ENCODE measurements at places on chromosomes 12 and 14.
A peak's percentile ranks its signal among the peaks of the same experiment; 100 is the strongest.

- no peak for DNase-seq
These were observed 39.9 kb upstream of the PTPRR start for GRCh38 chr12:70960484-70960883.

GRCh38 chr14:54975856-54976255 is 51.0 kb downstream of the WDHD1 start:
- peak; percentile 23 for DNase-seq

GRCh38 chr14:23302290-23303225 is at the start of gene PPP1R3E:
Gene PPP1R3E (minus strand): TSS chr14:23302859. CDS start chr14:23302576, 283 bp downstream.
- DNase-seq, result peak; percentile 47

DNA sequence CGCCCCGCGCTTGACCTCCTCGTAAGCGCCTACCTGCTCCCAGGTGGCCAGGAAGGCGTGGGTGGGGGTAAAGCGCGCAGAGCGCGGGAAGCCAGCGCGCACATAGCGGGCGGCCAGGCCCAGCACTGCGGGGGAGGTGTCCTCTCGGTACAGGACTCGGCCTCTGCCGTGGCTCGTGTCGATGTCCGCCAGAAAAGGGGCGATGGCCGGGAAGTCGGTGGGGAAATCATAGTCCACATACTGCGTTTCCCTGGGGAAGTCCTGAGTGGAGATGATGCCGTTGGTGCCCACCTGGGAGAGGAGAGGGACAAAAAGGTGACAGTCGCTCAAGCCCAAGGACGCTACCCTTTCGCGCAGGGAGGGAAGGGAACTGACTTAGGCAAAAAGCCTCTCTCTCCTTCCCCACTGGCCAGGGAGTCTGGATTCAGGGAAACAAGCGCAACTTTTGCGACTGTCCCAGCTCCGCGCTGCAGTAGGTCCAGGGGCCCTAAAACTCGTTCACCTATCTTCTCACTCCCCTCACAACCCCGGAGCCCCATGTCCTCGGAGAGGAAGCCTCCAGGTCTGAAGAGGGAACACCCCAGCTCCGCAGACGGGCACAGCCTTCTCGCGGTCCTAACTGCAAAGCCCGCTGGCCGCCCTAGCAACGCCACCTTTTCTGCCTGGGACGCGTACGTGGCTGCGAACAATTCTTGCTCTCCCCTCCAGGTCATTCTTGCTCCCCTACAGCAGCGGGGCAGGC is 815 bp downstream of the NID2 start:
- peak; percentile 50 for DNase-seq

- DNase-seq, result no peak
These were observed 115.3 kb downstream of the PDE6H start for GRCh38 chr12:15088105-15088504.

GRCh38 chr14:68809524-68809923 is 16.7 kb upstream of the ZFP36L1 start:
- no peak for DNase-seq

DNA sequence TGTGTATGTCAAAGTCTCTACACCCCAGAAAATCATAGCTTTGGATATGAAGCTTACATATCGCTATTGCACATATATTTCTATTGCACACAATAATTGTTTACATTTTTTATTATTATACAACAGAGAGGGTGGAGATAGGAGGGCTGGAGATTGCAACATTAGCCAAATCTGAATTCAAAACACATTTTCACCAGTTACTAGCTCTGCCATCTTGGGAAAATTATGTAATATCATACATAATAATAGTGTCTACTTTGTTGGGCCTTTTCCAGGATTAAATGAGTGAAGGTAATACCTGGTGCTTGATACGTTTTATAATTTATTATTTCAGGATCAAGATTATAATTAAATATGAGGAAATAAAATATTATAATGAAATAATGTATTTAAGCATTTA is 507.4 kb upstream of the TBX3 start:
- peak; percentile 31 for DNase-seq

- peak; percentile 21 for DNase-seq
These were observed 11.1 kb downstream of the BEST3 start for GRCh38 chr12:69688021-69688420.

DNA sequence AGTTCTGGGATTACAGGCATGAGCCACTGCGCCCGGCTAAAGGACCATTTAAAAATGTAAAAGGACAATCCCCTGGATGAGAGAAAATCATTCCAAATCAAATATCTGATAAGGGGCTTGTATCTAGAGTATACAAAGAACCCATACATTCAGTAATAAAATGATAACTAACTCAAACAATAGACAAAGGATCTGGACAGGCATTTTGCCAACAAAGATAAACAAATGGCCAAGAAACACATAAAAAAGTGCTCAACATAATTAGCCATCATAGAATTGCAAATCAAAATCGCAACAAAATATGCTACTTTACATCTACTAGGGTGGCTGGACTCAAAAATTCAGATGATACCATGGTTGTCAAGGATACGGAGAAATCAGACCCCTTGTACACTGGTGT is 8.5 kb upstream of the BICD1 start:
- no peak for DNase-seq

DNA sequence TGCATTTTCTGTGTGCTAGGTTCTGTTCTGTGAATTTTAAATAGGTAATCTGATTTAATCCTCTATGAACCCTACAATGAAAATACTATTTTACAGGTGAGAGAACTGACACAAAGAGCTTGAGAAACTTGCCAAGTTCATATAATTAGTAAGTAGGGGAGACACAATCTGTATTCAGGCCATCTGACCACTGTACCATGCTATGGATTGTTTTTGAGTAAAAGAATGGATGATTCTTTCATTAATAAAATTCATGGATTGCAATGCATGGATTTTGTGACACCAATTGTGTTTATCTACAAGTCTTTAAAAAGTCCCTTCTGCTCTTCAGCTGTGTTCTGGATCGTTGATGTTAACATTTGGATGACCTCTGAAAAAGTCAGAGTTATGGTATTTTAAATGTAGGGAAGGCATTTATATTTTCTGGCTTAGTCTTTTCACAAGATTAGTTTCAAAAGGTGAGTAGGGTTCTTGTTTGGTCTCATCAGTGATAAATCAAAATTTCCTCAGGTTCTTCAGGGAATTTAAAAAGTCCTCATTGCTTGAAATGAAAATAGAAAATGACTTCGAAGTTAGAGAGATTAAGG is 15.4 kb upstream of the DYRK2 start:
- no peak for DNase-seq

GRCh38 chr12:14185427-14186192 is 179.9 kb upstream of the ATF7IP start:
- DNase-seq, result peak; percentile 52

- peak; percentile 44 for DNase-seq
These were observed 1.2 kb downstream of the SRGAP1 start for GRCh38 chr12:63845726-63846125.

GRCh38 chr12:7994731-7995205 is 37.7 kb upstream of the FOXJ2 start:
- peak; percentile 79 for DNase-seq

GRCh38 chr12:92814584-92814983 is 111.8 kb downstream of the PLEKHG7 start:
- no peak for DNase-seq

DNA sequence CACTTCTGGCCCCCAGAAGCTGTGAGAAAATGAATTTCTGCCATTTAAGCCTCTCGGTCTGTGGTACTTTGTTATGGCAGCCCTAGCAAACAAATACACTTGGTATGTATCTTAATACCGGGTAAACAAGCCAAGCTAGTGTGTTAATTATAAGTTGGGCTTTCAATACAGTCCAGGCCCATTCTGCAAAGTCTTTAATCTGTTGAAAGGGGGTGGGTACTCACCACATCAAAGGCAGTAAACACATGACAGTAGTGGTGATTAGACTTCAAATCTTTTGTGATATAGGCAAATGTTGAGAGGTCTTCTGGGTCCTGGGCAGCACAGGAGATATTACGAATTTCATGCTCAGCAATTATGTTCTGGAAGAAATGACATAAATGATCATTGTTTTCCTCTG is 127.7 kb downstream of the APAF1 start:
- no peak for DNase-seq

- no peak for DNase-seq
These were observed 54.7 kb upstream of the JDP2 start for GRCh38 chr14:75373133-75373532.

DNA sequence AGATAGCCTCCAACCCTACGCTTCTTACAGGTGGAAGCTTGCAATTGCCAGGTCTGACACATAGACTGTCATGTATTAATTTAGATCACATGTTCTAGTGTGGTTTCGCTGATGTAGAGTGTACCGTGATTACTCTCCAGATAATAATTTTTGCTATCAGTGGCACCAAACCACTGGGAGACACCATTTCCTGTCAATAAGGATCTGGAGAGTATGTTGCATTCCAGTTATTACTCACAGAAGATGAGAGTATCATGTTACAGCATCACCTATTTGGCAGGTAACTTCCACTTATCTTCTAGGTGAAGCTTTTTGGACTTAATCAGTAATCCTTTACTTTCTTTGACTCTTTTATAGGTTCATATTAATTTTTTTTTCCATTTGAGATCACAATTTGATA is 147.2 kb downstream of the HELB start:
- DNase-seq, result no peak

- DNase-seq, result peak; percentile 78
These were observed 115.0 kb downstream of the BTG1 start for GRCh38 chr12:92030618-92031017.

DNA sequence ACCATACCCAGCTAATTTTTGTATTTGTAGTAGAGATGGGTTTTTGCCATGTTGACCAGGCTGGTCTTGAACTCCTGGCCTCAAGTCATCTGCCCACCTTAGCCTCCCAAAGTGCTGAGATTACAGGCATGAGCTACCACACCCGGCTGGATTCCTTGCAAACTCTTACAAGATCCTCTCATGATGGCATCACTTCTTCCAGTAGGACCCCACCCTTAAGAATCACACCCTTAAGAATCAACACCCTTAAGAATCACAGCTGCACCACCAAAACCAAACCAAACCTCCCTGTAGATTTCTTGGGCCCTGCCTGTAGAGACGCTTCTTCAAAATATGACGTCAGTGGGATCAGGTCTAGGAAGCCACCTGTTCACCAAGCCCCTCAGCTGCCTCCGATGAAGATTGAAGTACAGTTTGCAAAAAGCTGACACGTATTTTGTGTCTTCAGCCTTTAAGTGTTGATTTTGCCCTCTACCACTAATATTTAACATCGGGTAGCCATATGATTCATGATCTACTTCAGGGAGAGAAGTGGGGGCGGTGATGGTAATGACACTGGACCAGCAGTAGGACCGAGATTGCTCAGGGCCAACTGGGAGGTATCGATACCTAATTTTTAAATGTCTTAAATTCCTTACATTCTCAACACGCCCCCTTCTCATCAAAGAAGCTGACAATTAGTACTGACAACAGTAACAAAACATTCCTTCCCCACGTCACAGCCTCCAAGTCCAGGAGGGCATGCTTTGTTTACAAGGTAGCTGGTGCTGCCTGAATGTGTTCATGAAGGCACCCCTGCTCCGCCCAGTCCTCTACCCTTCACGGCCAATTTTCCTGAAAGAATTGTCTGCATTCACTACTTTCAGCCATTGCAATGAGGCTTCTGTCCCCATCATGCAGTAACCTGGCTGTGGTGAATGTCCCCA is 57.2 kb downstream of the ESRRB start:
- DNase-seq, result no peak

DNA sequence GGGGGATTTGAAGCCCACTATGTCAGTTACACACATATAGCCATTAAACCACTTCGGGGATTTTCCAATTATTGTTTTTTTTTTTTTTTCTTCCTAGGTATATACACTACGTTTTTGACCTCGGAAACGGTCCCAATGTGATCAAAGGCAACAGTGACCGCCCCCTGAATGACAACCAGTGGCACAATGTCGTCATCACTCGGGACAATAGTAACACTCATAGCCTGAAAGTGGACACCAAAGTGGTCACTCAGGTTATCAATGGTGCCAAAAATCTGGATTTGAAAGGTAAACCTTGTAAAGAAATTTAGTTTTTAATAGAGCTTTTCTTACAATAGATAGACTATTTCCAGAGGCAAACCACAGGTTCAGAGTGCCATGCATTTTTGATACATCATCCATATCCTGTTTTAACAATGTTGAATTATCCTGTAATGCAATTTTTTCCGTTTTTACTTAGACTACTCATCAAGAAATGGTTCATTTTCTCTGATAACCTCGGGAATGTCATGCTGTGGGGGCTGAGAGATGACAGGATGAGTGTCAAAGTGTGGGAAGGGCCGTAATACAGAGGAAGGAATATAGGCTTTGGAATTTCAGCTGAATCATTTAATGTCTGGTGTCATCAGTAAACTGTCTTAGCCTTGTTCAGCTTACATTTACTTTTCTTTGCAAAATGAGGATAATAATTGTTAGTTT is 797.1 kb downstream of the NRXN3 start:
- DNase-seq, result peak; percentile 49

DNA sequence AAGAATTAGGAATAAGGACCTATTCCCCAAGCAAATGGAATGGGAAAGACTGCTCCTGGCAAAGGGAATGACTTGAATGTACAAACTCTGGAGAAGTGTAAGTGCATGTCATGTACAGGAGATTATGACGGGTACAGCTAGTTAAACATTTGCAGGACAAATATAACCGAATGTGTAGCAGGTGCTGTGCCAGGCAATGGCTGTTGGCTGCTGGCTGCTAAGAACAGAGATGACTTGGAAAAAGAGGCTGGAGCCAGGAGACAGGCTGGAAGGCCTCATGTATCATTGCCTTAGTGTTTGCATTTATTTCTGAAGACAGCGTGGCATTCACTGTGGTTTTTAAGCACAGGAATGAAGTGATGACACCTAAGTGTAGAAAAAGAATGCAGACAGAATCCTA is 136.8 kb downstream of the TTC8 start:
- DNase-seq, result no peak

DNA sequence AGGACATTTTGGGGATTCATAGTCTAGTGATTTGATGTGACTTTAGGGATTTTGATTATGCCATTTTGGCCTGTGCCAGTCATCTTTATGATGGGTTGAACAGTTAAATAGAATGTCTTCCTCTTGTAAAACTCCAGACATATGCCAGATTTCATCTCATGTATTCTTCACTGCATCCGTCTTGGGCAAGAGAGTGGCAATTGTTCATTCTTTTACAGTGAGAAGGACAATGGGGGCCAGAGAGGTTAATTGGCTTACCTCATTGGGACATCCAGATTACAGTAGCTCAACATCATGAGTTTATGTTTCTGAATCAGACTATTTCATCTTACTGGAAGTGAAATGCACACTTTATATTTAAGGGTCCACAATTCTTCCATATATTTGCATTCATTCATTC is 108.2 kb upstream of the SLC38A2 start:
- DNase-seq, result peak; percentile 48

DNA sequence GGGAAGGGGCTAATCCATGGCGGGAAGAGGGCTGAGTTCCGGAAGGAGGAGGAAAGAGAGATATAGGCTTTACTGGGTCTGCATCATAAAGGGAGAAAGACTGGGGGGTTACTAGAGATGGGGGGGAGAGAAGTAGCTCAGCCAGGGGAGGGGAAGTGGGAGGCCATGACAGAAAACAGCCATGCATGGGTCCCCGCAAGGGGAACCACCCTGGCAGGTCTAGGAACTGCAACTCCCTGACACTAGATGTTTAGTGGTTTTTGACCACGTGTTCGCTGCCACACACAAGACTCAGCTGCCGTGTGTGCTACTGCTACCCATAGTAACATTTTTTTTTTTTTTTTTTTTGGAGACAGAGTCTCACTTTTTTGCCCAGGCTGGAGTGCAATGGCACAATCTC is 145.0 kb downstream of the RIMBP2 start:
- no peak for DNase-seq
